ENCODE measurements at places on chromosomes 1 and 21.

GRCh38 chr1:164891615-164892014, 332.6 kb downstream of the PBX1 start:
- no peak for DNase-seq

- DNase-seq = no peak
Observed at GRCh38 chr1:239963856-239964255, 127.8 kb upstream of the FMN2 start.

DNA sequence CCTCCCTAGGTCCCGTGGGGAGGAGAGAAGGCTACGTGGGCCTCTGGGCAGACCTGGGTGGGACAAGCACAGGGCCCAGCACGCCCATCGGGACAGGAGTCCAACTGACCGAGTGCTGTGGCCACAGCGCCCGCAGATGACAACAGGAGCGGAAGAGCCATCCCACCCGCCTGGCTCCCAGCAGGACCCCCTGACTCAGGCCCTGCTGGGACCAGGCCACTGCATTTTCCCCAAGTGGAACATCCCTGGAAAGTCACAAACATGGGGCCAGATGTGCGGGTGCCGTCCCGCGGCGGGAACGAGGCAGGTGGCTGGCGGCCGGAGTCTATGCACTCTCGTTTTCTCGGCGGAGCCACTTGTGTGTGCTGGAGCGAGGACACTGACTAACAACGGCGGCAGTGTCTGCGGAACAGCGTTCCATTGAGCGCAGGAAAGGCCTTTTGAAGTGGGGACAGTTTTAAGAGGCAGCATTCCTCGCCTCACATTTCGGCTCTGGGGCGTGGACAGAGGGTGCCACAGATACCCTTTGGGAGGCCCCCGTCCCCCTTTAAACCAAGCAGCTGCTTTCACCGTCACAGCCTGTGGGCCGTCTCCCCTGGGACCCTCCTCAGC, 93.7 kb upstream of the ARHGEF16 start:
- no peak for DNase-seq

DNA sequence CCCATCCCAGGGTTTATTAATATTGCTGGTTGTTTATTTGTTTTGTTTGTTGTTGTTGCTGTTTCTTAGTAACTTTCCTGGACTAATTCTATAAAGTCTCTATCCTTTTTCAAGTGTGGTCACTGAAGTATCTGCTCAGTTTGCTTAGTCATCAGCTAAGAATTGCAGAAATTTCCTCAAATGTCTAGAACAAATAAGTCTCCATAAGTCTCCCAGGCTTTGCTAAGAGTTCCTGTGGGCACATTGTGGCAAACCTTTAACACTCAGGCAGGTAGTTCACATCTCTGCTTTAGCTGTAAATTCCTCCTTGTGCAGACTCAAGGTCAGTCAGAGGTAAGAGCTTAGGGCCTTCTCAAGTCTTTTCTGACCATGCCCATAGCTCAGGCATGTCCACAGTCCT, 38.9 kb upstream of the C1orf185 start:
- peak; percentile 44 for DNase-seq

DNA sequence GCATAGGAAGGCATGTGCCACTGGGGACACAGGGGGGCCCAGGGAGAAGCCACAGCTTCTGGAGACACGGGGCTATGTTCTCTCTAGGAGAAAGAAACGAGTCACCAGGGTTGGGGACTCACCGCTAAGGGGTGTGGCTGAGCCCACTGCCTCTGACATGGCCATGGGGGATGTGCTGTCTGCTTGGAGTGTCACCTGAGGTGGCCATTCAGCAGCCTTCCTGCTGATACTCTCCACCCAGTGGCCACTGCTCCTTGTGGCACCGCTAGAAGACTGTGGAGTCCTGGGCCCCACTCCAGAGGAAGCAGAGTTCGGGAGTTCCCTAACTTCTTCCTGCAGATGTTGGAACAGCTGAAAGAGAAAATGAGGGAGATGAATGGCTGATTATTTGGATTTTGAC, 91.2 kb upstream of the SLC45A1 start:
- DNase-seq = no peak

- no peak for DNase-seq
Observed at GRCh38 chr21:42578761-42579415, 65.2 kb downstream of the SLC37A1 start.

DNA sequence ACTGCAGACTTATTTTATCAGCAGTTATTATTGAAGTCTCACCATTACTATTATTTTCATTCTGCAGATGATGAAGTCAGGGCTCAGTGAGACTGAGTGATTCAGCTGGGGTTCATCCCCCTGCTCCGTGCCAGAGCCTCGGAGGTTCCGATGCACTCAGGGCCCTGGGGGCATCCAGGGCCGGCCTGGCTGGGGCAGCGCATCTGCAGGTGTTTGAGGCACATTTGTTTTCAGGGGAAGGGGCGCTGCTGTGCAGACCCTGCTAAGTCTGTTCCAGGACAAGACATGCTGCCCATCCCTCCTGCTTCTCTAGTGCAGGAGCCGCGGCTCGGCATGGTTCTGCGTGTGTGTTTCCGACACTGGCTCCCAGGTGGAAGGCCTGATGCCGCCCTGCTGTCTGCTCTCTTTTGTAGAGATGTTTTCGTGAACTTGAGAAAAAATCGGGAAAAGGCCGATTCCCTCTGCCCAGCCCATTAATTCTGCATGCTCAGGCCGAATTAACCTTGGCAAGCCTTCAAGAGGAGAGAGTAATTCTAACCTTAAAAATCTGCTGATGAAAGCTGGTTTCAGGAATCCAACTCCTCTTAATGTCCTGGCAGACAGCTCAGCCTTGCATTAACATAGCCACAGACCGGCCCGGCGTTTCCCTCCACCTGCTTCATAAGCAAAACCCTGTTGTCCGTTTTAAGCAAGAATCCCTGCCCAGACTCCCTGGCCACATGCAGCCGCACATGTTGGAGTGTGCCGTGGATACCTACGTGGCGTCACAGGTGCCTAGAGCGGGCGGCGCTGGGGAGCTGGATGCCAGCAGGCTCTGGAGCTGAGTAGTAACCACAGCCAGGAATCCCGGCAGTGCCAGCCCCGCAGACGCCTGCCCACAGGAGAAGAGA, 316.0 kb upstream of the VAMP3 start:
- no peak for DNase-seq

- DNase-seq = no peak
Observed at GRCh38 chr1:241962153-241962552, 4.6 kb downstream of the BECN2 start.

GRCh38 chr1:201090541-201090940, 21.7 kb downstream of the CACNA1S start:
- no peak for DNase-seq

DNA sequence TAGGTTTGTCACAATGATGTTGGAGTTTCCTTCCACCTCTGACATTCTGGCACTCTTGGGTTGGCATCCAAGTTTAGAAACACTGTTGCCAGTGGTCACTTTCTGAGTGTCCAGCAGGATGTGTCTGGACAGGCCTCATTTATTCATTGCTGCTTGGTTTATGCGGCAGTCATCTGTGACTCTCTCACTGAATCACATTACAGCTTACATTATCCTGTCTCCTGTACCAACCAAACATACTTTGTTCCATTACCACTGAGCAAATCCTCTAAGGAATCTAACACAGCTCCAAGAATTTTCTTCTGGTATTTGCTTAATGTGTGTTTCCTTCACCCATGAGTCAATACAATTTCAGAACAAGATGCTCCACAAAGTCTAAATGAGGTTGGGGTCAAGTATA, 19.9 kb downstream of the SGIP1 start:
- DNase-seq = no peak

DNA sequence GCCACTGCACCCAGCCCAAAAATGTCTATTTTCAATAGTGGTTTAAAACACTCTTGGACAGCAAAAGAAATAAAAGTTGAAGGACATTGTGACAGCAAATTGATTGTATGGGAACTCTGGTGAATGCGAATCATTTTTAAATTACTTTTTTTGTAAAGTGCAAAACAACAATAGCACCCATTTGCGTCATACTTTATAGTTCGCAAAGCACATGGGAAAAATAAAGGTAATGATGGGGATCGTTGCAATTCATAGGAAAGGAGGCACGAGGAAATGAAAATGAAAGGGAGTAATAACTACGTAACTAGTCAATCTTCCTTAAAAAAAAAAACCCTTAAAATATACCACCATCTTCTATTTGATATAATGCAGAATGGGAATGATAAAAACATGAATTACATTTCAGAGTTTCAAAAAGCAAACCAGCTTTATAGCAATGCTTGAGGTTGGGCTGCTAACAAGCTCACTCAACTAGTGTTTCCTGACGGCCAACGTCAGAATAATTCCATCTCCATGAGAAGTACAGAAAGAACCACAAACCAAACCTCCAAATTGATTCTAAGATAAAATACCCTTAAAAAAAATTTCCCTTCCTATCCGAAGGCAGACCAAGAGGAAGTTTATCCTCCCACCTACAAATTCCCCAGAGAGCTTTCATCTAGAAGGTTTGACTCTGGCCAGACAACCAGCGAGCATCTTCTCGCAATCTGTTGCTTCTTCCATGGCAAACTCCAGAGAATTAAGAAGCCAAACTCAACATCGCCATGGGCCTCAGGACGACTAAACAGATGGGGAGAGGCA, at the start of gene EDARADD:
Gene EDARADD (plus strand): TSS at position 606 of the 801 bp plus-strand sequence. CDS start 159 bp downstream, at position 765.
- DNase-seq = no peak

GRCh38 chr1:119266386-119266785, 102.2 kb upstream of the HAO2 start:
- DNase-seq = no peak

DNA sequence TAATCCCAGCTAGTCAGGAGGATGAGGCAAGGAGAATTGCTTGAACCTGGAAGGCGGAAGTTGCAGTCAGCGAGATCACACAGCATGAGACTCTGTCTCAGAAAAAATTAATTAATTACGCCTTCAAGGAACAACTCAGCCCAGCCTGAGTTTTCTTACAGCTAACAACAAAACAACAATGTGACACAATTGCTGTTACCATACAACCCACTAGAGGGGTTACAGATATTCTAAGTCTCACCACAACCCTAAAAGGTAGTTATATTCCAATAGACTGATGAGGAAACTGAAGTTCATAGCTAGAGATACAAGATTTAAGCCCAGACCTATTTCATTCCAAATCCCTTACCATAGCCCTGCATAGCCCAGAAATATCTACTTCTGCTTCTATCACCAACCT, 2.9 kb upstream of the LRRC8C start:
- no peak for DNase-seq

GRCh38 chr1:87926921-87927320, 598.2 kb downstream of the LMO4 start:
- no peak for DNase-seq

DNA sequence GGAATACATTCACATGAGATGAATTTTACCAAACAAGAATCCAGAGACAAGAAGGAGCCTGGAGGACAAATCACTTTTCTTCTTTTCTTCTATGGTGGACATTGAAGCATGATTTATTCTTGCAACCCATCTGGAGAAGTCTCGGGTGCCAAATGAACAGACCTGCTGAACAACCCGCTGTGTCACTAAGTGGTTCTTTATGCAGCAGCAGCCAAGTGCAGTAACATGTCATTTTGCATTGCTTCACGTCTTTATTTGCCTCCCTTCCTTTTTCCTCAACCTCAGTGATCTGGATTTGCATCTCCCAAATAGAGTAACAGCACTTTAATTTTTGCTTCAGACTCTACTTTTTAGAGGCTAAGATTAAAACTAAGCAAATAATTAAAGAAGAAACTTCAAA, 50.0 kb upstream of the TENT5C start:
- DNase-seq = no peak

GRCh38 chr1:74571891-74572290, 59.5 kb upstream of the LRRC53 start:
- no peak for DNase-seq

DNA sequence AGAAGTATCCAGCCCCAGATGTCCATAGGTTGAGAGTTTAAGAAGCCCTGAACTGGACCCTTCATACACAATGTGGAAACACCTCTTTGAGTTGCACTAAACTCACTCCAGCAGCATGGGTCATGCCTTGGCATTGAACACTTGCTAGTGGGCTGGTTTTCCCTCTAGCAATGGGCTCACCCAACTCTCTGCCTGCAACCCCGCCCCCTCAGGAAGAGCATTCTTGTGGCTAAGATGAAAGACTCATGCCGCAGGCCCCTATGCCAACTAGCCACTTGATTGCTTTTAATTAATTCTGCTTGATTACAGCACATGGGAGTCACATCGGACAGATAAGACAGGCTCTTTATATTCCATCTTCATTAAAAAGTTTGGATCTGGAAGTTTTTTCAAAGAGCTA, 136.5 kb upstream of the GJB5 start:
- DNase-seq = no peak

DNA sequence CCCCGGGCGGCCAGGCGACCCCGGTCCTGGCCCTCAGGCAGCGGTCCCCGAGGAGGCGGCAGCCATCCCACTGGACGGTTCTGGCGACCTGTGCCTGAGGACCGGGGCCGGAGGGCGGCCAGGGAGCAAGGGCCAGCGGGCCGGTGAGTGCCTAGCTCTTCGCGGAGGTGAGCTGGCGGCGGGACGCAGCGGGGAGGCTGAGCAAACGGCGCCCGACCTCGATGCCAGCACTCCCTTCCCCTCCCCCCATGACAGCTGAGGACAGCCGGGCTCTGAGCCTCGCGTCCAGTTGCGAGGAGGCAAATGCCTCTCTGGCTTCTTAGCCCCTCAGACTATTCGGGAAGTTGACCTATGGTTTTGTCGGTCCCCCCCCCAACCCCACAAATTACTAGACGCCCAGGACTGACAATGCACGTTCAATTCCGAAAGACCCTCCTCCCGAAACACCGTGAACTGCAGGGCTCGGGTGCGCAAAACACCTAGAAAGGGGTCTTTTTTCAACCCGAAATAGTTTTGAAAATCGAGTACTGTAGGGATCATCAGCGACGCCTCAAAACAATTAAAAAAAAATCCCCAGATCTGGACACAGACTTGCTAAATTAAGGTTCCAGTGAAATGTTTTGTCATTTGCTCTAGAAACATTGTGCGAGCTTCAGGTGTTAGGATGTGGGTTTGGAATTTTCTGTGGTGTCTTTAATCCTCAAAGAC, 8.3 kb downstream of the CDKN2C start:
- DNase-seq = no peak

GRCh38 chr1:156503698-156504437, 3.3 kb upstream of the MEF2D start:
- DNase-seq = no peak

DNA sequence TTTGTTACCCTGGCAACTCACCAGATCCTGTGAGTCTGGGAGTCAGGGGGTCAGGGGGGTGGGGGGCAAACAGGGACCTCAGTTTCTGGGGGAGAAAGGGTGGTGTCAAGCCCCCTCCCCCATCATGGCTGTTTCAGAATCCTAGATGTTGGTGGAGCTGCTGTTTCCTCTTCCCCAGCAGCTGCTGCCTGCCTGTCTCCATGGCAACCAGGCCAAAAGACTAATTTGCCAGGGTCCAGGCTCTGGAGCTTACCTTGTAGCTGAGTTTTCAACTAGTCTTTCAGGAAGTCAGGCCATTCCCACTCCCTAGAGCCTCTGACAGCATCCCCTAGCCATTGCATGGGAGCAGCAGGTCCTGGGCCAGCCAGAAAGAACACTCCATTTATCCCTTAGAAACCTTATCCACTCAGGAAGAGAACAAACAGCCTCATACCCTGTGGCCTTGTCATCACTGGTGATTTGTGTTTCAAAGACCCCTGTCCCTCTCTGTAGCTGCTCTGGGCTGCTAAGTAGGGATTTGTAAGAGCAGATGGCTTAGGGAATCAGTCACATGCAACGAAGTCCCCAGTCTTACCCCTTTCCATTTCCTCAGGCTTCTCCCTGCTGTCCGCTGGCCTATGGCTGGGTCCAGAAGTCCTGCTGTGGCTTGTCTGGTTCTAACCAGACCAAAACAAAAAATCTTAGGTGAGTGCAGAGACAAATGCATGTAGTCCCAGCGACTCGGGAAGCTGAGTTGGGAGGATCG, 21.5 kb upstream of the STMN1 start:
- no peak for DNase-seq

Data from AG09319 (cell line).